ENCODE measurements at places on chromosomes 13 and 19. TPM values are rescaled to one million over a fixed set of nuclear protein-coding genes. Genes with fewer than 3 reads are reported as not detected.
A peak's percentile ranks its signal among the peaks of the same experiment; 100 is the strongest.

The BRSK1 gene
- total RNA-seq: 6.5 TPM

The ZNF491 gene
- total RNA-seq: 2.1 TPM

The MEDAG gene
- total RNA-seq: 151 TPM

- H3K4me3 ChIP-seq: peak overlapping the region; percentile 56
- no peaks in the 10 kb centered on the region for H3K27me3 ChIP-seq
- no peaks in the 10 kb centered on the region for H3K36me3 ChIP-seq
- H3K4me1 ChIP-seq: no peaks in the 10 kb centered on the region
- no peak for DNase-seq
These were observed 7.6 kb downstream of the F2RL3 start for GRCh38 chr19:16896146-16897028.

DNA sequence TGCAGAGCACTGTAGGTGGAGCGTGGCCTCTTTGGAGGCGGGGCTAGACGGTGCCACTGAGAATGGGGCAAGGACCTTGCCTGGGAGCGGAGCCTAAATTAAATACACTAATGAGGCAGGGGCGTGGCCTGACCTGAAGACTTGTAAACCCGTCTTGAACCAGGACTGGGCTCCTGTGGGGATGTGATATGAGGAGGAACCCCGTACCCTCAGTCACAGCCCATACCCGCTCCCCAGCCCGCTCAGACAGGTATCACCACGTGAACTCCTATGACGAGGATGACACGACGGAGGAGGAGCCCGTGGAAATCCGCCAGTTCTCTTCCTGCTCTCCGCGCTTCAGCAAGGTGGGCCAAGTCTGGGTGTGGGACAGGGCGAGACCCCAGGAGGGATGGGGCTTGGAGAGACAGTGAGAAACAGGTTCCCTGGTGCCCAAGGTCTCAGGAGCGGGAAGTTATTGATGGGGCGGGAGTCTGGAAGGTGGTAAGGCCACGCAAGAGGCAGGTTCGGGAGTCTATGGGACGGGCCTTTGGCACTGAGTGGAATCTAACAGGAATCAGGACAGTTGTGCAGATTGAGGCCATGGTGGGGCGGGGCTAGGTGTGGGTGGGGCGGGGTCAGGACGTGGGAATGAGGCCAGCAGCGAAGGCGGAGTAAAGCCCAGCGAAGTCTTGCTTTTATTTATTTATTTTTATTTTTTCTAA lies 14.7 kb downstream of the DNASE2 start:
- H3K27me3 ChIP-seq: peaks cover 26% of the 10 kb centered on the region
- peaks cover 11% of the 10 kb centered on the region for H3K4me1 ChIP-seq
- DNase-seq: no peak
- no peak overlapping the region for H3K27ac ChIP-seq
- no peak overlapping the region for H3K4me3 ChIP-seq
- H3K36me3 ChIP-seq: no peaks in the 10 kb centered on the region

GRCh38 chr13:98606296-98606695 lies 29.4 kb upstream of the STK24 start:
- no peak overlapping the region for H3K27ac ChIP-seq
- no peaks in the 10 kb centered on the region for H3K4me1 ChIP-seq
- H3K36me3 ChIP-seq: no peaks in the 10 kb centered on the region
- no peak for DNase-seq
- no peak overlapping the region for H3K4me3 ChIP-seq
- H3K27me3 ChIP-seq: no peaks in the 10 kb centered on the region

GRCh38 chr13:36096461-36097416 lies 34.4 kb downstream of the DCLK1 start:
- H3K27me3 ChIP-seq: no peaks in the 10 kb centered on the region
- no peaks in the 10 kb centered on the region for H3K36me3 ChIP-seq
- H3K27ac ChIP-seq: no peak overlapping the region
- peaks cover 9% of the 10 kb centered on the region for H3K4me1 ChIP-seq

- no peaks in the 10 kb centered on the region for H3K4me1 ChIP-seq
- H3K36me3 ChIP-seq: no peaks in the 10 kb centered on the region
- H3K27me3 ChIP-seq: no peaks in the 10 kb centered on the region
- no peak overlapping the region for H3K4me3 ChIP-seq
- H3K27ac ChIP-seq: no peak overlapping the region
These were observed 9.9 kb upstream of the ZNF90 start for GRCh38 chr19:20067943-20068342.

DNA sequence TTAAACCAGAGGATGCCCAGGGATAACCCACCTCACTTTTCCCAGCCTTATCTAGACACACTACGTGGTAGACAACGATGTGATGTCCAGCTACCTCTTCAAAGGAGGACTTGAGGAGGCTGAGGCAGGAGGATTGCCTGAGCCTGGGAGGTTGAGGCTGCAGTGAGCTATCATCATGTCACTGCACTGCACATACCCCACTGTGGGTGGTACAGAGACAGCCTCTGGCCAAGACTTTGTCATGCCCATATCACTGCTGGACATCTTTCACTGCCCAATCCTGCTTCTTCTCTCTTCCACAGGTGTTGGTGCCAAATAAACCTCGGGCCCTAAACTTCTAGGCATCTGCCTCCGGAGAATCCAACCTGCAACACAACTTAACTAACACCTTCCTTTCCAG lies 85.8 kb downstream of the FAM216B start:
- DNase-seq: no peak
- no peaks in the 10 kb centered on the region for H3K4me1 ChIP-seq
- H3K27me3 ChIP-seq: no peaks in the 10 kb centered on the region
- H3K4me3 ChIP-seq: no peak overlapping the region
- no peaks in the 10 kb centered on the region for H3K36me3 ChIP-seq

DNA sequence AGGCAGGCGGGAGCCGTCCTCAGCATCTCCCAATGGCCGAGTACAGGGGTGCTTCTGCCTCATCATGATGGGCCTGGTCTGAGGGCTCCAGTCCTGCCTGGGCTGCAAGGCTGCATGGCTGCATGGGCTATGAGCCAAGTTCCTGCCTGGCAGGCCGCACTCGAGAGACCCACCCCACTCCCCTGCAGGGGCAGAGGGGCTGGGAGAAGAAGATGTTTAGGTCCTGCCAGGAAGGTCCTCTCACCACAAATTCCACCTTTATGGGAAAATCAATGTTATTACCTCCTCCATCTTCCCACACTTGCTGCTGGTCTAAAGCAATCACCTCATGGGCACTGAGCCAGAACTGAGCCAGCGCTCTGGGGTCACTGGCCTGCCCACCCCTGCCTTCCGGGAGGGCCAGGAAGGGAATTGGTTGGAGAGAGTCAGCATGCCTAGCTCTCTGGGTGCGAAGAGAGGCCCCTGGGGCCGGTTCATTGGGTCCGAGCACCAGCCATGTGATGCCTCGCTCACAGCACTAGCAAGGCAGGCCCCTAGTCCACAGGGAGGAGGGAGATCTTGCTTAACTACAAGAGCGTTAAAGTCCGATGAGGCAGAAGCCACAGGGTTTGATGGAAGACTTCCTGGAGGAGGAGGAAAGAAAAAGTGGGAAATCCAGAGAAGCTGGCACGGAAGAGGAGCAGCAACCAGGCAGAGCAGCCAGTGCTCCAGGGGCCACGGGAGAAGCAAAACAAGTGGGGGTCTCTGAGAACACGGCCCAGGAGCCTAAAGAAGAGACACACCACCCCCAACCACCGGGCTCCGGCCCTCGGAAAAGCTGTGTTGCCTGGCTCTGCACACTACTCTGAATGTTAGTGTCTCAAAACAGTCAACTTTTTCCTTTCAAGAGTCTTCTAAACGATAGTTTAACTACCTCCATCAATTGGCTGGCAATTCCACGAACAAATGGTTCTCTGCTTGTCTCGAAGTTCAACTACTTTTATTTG lies 63.1 kb downstream of the CEBPG start:
- no peaks in the 10 kb centered on the region for H3K27me3 ChIP-seq
- H3K36me3 ChIP-seq: no peaks in the 10 kb centered on the region
- H3K27ac ChIP-seq: no peak overlapping the region
- H3K4me3 ChIP-seq: no peak overlapping the region

GRCh38 chr13:30529085-30529834 lies 63.5 kb upstream of the HMGB1 start:
- no peak overlapping the region for H3K4me3 ChIP-seq
- H3K27ac ChIP-seq: no peak overlapping the region
- no peaks in the 10 kb centered on the region for H3K4me1 ChIP-seq

- peaks cover 64% of the 10 kb centered on the region for H3K36me3 ChIP-seq
- no peak overlapping the region for H3K4me3 ChIP-seq
- H3K4me1 ChIP-seq: no peaks in the 10 kb centered on the region
These were observed 16.0 kb upstream of the NCCRP1 start for GRCh38 chr19:39180749-39181148.

GRCh38 chr19:11089254-11090013 lies at the start of gene LDLR:
TSS of gene LDLR (plus strand) at chr19:11089463. CDS start at chr19:11089549, 86 bp downstream.
- no peaks in the 10 kb centered on the region for H3K27me3 ChIP-seq
- H3K36me3 ChIP-seq: no peaks in the 10 kb centered on the region
- peak within 1 kb of the TSS; percentile 95 for H3K27ac ChIP-seq
- peak; percentile 78 for DNase-seq
- peaks cover 53% of the 10 kb centered on the region for H3K4me1 ChIP-seq

- H3K4me3 ChIP-seq: no peak overlapping the region
- no peaks in the 10 kb centered on the region for H3K36me3 ChIP-seq
- no peak overlapping the region for H3K27ac ChIP-seq
- no peak for DNase-seq
- no peaks in the 10 kb centered on the region for H3K4me1 ChIP-seq
These were observed 54.0 kb downstream of the ING1 start for GRCh38 chr13:110767476-110767875.

GRCh38 chr19:49567861-49568441 lies 12.4 kb downstream of the NOSIP start:
- no peaks in the 10 kb centered on the region for H3K27me3 ChIP-seq
- no peak overlapping the region for H3K4me3 ChIP-seq
- no peaks in the 10 kb centered on the region for H3K36me3 ChIP-seq
- peaks cover 29% of the 10 kb centered on the region for H3K4me1 ChIP-seq

- H3K27ac ChIP-seq: no peak overlapping the region
- no peak overlapping the region for H3K4me3 ChIP-seq
- H3K27me3 ChIP-seq: no peaks in the 10 kb centered on the region
- H3K36me3 ChIP-seq: no peaks in the 10 kb centered on the region
- H3K4me1 ChIP-seq: no peaks in the 10 kb centered on the region
These were observed 121.9 kb upstream of the TSC22D1 start for GRCh38 chr13:44698066-44698465.

- no peaks in the 10 kb centered on the region for H3K27me3 ChIP-seq
- H3K4me1 ChIP-seq: peaks cover 11% of the 10 kb centered on the region
- no peak overlapping the region for H3K27ac ChIP-seq
- H3K4me3 ChIP-seq: no peak overlapping the region
- DNase-seq: no peak
These were observed 7.4 kb upstream of the OXGR1 start for GRCh38 chr13:97001636-97002035.

GRCh38 chr19:38564981-38565690 lies 52.6 kb downstream of the MAP4K1 start:
- no peak overlapping the region for H3K4me3 ChIP-seq
- H3K27ac ChIP-seq: no peak overlapping the region
- H3K4me1 ChIP-seq: no peaks in the 10 kb centered on the region
- no peaks in the 10 kb centered on the region for H3K27me3 ChIP-seq
- H3K36me3 ChIP-seq: peaks cover 39% of the 10 kb centered on the region
- no peak for DNase-seq
